ENCODE measurements at places on chromosomes 3 and 15.
A peak's percentile ranks its signal among the peaks of the same experiment; 100 is the strongest.

DNA sequence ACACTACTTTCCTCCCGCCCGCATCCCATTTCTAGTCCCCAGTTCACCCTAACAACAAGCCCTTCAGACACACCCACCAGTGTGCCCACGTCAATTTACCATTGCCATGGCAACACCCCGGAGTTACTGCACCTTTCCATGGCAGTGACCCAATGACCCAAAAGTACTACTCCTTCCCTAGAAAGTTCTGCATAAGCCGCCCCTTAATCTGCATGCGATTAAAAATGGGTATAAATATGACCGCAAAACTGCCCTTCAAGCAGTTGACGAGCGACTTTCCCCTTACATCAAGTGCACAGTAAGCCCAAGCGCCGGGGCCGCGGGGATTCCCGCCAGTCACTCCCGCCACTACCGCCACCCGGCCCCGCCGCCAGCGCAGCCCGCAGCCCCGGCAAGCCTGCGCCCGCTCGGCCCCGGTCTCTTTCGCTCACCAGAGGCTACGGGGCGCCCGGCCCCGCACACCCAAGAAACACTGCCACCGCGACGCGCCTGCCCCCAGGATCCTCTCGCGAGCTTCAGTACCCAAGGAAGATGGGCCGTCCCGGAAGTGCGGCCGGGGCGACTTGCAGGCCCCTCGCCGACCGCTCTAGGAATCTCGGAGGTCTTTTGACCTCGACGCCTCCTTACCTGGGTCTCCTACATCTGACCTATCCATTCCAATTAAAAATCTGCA lies 27.2 kb upstream of the ZNF502 start:
- DNase-seq = no peak

- no peak for DNase-seq
Measured at GRCh38 chr3:31189971-31190370, 295.5 kb upstream of the GADL1 start.

DNA sequence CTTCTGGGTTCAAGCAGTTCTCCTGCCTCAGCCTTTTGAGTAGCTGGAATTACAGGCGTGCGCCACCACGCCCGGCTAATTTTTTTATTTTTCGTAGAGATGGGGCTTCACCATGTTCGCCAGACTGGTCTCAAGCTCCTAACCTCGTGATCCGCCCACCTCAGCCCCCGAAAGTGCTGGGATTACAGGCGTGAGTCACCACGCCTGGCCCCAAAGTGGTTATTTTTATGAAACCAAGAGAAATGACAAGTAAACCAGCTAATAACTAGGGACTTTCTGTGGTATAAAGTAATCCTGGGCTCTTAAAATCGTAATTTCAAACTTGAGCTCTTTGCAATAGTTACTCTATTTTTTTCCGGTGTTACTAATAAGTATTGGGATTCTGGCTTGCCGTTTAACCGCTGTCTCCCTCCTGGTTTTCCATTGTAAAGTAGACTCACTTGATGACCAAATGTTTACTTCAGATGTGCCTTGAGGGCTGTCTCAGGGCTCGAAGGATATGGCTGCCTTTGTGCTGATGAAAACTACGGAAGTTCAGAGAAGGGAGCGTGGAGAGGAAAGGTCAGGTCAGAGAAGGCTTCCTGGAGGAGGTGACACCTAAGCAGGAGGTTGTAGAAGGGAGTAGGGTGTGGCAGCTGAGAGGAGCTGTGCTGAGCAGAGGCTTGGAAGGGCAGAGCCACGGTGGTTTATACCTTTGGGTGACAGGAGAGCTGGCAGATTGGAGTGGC lies 4.2 kb downstream of the ZSCAN2 start:
- peak; percentile 37 for DNase-seq

- no peak for DNase-seq
Measured at GRCh38 chr15:70855764-70856163, 1.8 kb upstream of the LARP6 start.

- no peak for DNase-seq
Measured at GRCh38 chr3:60870396-60870795, 380.9 kb downstream of the FHIT start.

- no peak for DNase-seq
Measured at GRCh38 chr3:114758831-114759699, 388.0 kb downstream of the ZBTB20 start.

DNA sequence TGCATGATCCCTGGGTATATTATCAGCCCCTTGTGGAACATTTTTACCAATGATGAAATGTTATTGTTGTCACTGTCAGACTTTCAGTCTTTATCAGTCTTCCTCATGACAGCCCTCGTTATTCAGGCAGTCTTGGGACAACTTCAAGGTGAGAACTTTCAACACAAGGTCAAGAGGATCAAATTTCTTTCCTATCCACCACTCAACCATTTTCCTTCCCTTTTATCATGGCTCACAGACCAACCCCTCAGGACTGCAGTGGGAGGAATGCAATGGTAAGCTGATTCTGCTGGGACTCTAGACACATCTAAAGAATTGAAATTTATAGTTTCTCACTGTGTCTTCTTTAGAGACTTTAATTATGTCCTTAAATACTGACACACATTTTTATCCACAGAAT lies 107.0 kb upstream of the LSAMP start:
- no peak for DNase-seq

GRCh38 chr15:49383266-49383665 lies 39.8 kb upstream of the FGF7 start:
- no peak for DNase-seq

GRCh38 chr3:108599677-108600409 lies 10.3 kb downstream of the DZIP3 start:
- no peak for DNase-seq

All from activated CD4-positive, alpha-beta T cell treated with anti-CD3 and anti-CD28 coated beads, Interleukin-2, amount 50 U/mL, for 24 hours (primary cell).